ENCODE measurements at places on chromosomes 5 and 9. TPM values are rescaled to one million over a fixed set of nuclear protein-coding genes. Genes with fewer than 3 reads are reported as not detected.

The PLPP7 gene
- total RNA-seq: 11.4 TPM

The PSD2 gene
- total RNA-seq: not detected

The APBA1 gene
- 0.12 TPM for total RNA-seq

The TLX3 gene
- total RNA-seq: 1.9 TPM

The MOCS2 gene
- total RNA-seq: 65.7 TPM

The CACFD1 gene
- 2.4 TPM for total RNA-seq

The KIF3A gene
- 4.6 TPM for total RNA-seq

The ATP10B gene
- total RNA-seq: 0.98 TPM

GRCh38 chr9:137156567-137157375 lies 13.1 kb downstream of the LRRC26 start:
- DNase-seq: peak; percentile 26

DNA sequence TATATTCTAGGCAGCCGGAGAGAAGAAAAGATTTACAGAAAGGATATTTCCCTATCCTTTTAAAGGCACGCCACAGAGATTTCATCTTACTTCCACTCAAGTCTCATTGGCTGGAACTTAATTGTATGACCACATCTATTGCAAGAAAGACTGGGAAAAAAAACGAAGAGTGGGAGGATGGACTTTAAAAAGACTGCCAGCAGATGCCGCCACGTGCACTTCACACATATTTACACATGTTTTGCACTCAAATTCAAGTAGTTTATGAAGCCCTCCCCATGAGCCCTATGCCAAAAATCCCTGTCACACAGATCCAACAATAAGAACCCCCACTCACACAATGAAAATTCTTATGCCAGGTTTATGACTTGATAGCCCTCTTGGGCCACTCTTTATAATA lies 138.5 kb upstream of the TYRP1 start:
- no peak for DNase-seq

- no peak for DNase-seq
These were observed 5.4 kb upstream of the LCN15 start for GRCh38 chr9:136769710-136770191.

- peak; percentile 55 for DNase-seq
These were observed 295.1 kb downstream of the BNC2 start for GRCh38 chr9:16575142-16575985.

DNA sequence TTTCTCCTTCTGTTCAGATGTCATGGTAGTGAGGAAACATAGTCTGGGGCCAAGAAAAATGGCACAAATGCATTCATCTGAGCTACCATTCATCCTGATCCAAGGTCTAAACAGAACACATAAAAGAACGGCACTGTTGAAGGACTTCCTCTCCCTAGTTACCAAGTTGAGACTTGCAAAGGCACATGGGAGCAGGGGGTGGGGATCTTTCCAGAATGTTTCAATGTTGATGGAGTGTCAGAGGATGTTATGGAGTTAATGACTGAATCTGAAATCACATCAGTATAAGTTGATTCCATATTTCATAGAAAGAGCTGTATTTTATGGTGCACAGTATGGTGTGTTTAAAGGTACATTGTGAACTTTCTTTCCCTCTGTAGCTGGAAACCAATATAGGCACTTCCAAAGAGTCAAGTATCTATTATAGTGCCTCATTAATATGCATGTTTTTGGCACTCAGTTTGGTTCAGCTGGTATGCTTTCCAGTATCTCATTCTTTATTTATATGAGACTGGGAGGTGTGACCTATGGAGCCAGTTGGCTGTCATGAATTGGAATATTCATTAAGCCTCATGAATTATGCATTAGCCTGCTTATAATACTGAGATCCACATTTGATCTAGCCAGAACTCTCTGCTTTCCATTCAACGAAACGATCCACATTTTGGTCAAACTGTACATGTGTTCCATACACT lies 603.0 kb downstream of the NR2F1-AS1 start:
- no peak for DNase-seq

DNA sequence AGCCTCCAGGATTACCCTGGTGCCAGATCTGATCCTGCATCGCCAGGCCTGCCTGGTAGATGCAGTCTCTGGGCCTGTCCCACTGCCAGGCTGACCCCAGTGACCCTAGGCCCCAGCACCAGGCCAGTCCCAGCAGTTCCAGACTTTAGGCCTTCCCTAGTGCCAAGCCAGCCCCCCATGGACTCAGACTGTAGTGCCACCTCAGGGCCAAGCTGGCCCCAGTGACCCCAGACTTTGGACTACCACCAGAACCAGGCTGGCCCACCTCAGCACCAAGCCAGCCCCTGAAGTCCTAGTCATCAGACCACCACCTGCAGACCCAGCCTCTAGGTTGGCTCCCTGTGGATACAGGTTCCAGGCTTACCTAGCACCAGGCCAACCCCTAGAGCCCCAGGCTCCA lies 142.5 kb downstream of the PJA2 start:
- DNase-seq: no peak

- peak; percentile 21 for DNase-seq
These were observed 149.0 kb upstream of the GRAMD2B start for GRCh38 chr5:126274076-126274762.

DNA sequence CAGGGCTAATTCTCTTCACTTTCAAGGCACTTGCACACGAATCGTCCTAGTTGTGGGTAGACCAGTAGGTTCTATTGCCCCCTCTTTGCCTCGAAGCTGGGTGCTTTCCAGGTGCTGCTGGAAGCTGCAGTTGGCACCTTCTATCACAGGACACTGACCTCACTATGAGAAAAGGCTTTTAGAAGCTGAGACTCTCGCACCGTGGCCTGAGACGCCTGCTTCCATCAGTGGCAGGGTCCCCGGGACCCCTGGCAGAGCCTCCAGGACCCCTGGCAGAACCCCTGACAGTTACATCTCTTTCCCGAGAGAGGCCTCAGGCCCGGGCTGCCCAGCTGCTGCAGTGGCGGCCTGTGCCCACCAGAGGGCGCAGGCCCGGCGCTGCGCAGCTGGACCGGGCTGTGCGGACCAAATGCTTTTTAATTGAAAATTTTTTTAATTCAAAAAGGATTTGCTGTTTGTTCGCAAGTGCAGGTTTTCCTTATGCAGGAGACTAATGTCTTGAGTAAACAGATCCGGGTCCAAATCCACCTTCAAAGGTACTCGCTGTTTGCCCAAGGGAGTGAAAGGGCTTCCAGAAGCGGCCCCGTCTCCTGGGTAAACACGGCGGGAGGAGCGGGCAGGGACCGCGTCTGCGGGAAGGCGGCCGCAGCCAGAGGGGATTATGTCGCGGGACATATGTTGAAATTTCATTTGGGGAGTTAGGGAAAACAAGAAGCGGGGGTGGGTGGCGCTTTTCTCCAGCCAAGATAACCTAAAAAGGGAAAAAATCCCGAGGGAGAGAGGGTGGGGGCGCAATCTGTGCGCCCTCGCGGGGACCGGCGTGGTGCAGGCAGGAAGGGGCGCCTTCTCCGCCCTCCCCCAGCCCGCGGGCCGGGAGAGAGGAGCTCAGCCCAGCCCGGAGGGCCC lies 114.5 kb upstream of the LMX1B start:
- DNase-seq: peak; percentile 17

DNA sequence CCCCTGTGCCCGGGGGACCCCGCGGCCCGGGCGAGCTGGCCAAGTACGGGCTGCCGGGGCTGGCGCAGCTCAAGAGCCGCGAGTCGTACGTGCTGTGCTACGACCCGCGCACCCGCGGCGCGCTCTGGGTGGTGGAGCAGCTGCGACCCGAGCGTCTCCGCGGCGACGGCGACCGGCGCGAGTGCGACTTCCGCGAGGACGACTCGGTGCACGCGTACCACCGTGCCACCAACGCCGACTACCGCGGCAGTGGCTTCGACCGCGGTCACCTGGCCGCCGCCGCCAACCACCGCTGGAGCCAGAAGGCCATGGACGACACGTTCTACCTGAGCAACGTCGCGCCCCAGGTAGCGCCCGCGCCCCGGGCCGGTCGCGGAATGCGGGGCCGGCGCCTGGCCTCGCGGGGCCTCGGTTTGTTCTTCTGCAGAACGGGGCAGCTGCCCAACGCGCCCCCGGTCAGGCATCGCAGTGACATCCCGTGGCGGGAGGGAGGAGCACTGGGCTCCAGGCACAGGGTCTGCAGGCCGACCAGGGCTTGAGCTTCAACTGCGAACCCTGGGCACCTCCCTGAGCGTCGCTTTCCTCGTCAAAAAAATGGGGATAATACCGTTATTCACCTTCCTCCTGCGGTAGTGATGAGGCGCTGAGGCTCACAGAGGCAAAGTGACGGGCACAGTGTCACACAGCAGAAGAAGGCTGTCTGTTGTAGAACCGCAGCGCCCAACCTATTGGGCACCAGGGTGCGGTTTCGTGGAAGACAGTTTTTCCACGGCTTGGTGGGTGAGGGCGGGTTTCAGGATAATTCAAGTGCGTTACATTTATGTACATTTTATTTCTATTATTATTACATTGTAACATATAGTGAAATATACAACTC lies 777 bp downstream of the ENDOG start:
- peak; percentile 23 for DNase-seq
